Stimulated activated CD4-positive, alpha-beta T cell treated with anti-CD3 and anti-CD28 coated beads, Interleukin-12 subunit alpha, Interleukin-12 subunit beta, amount 100 ng/mL, for 48 hours (primary cell): ENCODE measurements at places on chromosomes 6 and 20.

- DNase-seq: no peak
Observed at GRCh38 chr20:63484236-63484635, 11.8 kb upstream of the KCNQ2 start.

- DNase-seq: no peak
Observed at GRCh38 chr6:27854421-27854820, 57.8 kb downstream of the OR2B2 start.

- DNase-seq: peak; percentile 37
Observed at GRCh38 chr6:52231406-52232127, 12.7 kb downstream of the IL17F start.

GRCh38 chr20:34337982-34338726 lies 24.9 kb upstream of the ITCH start:
- DNase-seq: no peak

GRCh38 chr6:139344186-139344963 lies 30.1 kb downstream of the CITED2 start:
- DNase-seq: no peak
